ENCODE measurements at places on chromosomes 2 and 18. TPM values are rescaled to one million over a fixed set of nuclear protein-coding genes. Genes with fewer than 3 reads are reported as not detected.

GRCh38 chr2:211591426-211591825, 947.2 kb downstream of the ERBB4 start:
- no peak for DNase-seq

DNA sequence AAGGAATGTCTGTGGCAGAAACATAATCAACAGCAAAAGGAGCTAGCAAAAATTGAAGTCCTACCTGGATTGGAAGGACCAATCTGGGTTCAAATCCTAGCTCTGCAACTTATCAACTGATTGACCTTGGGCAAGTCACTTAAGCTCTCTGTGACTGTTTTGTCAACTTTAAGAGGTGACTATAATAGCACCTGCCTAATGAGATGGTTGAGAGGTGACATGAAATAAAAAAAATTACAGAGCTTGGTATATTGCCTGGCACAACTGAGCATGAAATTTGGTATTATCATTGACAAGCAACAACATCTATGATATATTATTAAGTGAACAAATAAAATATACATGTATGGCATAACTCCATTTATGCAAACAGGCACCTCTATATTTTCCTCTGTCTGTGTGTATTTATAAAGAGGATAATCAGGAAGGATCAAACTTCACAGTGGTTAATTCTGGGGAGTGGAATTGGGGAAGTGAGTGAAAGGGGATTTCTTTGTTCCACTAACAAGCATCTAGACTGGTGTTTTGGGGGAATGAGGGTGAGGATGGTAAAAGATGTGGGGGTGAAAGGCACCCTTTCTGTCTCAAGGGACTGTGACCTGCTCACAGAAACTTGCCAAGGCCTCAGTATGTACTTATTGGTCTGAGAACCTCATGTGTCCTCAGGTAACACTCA, 132.8 kb upstream of the SERTAD2 start:
- no peak for DNase-seq

GRCh38 chr18:23835506-23835905, 146.3 kb downstream of the LAMA3 start:
- no peak for DNase-seq

DNA sequence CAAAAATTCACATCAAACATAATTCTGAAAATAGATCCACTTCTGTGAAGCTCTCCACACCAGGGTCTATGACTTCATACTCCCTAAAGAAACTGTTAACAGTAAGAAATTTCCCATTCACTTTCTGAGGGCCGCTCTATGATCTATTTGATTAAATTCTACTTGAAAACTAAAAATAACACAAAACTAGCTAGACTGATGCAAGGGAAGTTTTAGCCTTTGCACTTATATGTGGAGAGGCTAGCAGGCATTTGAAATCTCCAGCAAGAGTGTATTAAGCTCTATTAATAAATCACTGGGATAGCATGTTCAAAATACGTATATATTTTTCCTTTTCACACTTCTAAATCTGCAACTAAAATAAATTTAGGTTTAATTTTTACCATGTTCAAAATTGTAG, 113.7 kb upstream of the SMAD7 start:
- DNase-seq, result no peak

GRCh38 chr2:64017811-64018700, 1.2 kb downstream of the VPS54 start:
- DNase-seq, result peak; percentile 47

Gene TUBA3E
- total RNA-seq, result not detected
